ENCODE measurements at places on chromosomes 4 and X.

- DNase-seq: no peak
These were observed 50.1 kb upstream of the ACSL4 start for GRCh38 chrX:109782994-109783700.

DNA sequence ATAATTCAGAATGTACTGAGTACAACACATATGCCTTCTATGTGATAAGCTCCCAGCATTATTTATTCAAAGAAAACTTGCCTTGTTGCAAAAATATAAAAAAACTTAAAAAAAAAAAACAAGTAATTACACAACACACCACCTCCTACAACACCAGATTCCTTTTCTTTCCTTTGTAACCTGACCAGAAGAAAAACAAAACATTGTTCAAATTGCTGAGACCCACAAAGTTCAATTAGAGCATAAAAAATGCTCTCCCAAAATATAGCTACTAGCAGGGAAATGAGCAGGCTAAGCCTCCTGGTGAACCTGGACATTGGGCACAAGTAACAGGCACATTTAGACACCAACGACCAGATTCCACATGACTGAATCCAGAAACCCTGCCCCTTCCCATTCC, 38.3 kb downstream of the MECP2 start:
- DNase-seq: no peak

DNA sequence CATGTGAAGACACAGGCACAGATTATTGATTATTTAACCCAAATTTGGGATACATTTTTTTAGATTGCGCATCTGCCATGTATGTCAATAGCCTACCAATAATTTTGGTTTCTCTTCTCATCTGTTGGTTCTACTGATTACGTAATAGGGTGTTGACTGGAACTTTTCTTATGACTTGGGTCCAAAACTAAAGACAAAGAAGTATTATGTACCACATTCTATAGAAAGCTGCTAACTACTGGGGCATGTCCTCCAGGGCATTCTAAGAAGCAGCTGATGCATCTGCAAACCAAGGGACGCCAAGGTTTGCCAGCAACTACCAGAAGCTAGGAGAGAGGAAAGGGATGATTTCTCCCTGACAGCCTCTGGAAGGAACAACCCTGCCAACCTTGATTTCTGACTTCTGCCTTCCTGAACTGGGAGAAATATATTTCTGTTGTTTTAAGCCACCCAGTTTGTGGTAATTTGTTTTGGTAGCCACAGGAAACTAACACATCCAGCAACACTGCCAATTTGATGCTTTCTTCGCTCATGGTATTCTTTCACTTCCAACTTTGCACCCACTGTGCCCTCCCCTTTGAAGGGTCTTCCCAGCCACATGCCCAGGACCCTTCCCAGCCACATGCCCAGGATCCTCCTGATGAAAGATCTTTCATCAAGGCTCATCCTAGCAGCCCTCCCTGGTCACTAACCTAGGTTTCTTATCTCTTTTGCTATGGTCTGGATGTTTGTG, 15.9 kb upstream of the TLR1 start:
- DNase-seq: no peak

GRCh38 chrX:11329021-11329420, 35.8 kb downstream of the AMELX start:
- DNase-seq: no peak

GRCh38 chr4:189278597-189279165, 662.0 kb upstream of the FRG1 start:
- DNase-seq: no peak

DNA sequence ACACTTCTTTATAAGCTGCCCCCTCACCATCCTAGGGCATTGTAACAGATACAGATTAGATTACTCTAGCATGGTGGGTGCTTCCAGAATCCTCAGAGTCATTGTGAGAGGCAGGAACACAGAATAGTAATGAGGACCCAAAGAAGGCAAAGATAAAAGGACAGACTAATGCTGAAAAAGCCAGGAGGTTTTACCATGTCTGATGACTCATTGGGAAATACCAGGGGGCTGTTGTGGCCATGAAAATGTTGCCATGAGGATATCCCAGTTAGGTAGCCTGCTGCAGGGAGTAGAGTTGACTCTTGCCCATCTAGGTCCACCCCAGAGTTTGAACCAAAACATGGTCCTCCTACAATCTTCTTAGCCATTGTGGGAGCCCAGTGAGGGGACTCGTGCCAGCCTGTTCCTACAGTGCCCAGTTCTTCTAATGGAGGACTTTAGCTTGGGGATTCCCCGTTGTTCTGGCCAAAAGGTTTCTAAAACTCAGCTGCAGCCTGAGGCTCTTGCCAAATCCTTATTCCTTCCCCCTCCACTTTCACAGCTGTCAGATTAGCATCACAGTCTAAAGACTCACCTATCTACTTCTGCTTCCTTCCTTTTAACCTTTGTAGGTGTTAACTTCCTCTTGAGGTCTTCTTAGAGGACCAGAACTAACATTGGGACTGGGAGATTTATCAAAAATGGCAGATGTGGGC, 586.0 kb upstream of the AADAT start:
- no peak for DNase-seq

- no peak for DNase-seq
These were observed 16.0 kb upstream of the RBM3 start for GRCh38 chrX:48558271-48558670.

- no peak for DNase-seq
These were observed 26.6 kb upstream of the ANTXR2 start for GRCh38 chr4:80099671-80100070.

GRCh38 chr4:20878806-20879205, 178.5 kb downstream of the PACRGL start:
- DNase-seq: no peak

GRCh38 chr4:138650929-138651448, 364.6 kb upstream of the NOCT start:
- DNase-seq: no peak

DNA sequence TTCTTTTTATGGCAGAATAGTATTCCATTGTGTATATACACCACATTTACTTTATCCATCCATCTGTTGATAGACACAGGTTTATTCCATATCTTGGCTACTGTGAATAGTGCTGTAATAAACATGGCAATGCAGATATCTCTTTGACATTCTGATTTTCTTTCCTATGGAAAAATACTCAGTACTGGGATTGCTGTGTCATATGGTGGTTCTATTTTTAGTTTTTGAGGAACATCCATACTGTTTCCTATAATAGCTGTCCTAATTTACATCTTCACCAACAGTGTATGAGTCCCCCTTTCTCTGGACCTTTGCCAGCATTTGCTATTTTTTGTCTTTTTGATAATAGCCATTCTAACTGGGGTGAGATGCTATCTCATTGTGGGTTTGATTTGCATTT, 73.5 kb downstream of the GPAT3 start:
- no peak for DNase-seq

- no peak for DNase-seq
These were observed 20.8 kb upstream of the MANBA start for GRCh38 chr4:102781570-102781969.

GRCh38 chr4:81566161-81566591, 94.5 kb upstream of the RASGEF1B start:
- no peak for DNase-seq

- DNase-seq: no peak
These were observed 34.6 kb downstream of the LIMCH1 start for GRCh38 chr4:41572516-41572915.

DNA sequence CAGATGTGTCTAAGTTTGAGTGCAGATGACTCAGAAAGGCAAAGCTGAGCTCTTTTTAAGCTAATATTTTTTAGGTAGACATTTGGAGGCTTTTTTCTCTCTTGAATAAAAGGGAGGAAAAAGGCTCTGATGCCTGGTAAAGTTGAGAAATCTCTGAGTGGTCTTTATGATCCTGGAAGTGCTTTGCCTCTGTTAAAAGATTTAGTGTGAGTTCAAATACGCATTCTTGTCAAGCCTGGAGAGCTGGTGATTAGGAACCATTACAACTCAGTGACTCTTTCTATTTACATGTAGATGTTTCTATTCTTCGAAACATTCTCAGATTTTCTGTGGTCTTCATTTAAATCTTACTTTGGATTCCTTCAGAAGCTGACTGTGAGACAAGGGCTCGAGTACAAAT, 143.4 kb upstream of the MED14 start:
- no peak for DNase-seq

DNA sequence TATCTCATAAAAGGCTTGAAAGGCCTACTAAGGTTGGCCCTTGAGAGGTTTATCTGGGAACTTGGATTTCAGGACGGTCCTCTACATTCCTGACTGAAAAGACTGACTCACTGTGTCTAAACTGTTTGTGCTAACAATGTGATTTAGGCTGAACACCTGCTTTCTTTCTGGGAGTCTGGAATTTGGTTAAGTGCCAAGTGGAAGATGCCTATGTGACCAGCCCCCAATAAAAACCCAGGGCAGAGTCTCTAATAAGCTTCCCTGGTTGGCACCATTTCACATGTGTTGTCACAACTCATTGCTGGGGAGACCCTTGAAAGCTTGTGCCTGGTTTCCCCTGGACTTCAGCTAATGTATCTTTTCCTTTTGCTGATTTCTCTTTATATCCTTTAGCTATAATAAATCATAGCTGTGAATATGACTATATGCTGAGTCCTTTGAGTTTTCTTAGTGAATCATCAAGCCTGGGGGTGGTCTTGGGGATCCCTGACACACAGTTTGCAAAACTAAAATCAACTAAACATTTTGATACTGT, 55.1 kb downstream of the GPR82 start:
- no peak for DNase-seq

- DNase-seq: no peak
These were observed 4.3 kb upstream of the DDX60L start for GRCh38 chr4:168484626-168485025.

DNA sequence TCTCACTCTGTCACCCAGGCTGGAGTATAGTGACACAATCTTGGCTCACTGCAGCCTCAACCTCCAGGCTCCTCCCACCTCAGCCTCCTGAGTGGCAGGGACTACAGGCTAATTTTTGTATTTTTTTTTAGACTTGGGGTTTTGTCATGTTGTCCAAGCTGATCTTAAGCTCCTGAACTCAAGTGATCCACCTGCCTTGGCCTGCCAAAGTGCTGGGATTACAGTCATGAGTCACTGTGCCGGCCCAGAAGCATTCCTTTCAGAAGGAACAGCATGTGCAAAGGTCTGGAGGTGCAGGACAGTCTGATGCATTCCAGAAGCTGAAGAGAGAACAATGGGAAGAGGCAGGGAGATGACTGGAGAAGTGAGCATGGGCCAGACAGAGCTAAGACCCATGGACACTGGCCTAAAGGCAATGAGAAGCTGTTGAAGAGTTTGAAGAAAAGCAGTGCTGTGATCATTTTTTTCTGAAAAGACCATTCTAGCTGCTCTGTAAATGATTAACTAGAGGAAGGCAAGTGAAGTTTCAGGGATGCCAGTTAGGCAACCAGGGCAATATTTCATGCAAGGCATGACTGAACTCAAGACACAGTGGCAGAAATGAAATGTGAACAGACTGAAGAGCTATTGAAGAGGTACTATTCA, 43.2 kb downstream of the MANBA start:
- DNase-seq: no peak

DNA sequence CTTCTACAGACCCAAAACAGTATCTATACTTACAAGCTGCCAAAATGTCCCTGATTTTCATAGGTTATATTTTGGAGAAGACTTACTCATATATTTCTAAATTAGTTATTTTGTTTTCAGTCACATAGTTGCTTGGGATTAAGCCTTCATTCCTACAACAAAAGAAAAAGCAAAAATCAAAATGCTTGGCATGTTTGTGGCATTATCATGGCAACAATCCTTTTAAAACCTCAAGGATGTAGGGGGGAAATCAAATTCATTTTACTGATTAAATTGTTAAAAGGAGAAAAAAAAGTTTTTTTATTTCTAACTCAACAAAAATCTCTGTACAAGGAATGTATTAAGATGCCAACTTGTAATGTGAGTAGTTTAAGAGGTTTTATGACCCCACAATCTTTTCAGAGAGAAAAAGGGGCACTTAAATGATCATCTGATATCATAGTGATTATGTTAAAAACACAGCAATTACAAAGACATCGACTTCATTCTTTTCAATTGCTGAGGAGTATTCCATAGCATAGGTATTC, 23.5 kb downstream of the TXK start:
- no peak for DNase-seq

DNA sequence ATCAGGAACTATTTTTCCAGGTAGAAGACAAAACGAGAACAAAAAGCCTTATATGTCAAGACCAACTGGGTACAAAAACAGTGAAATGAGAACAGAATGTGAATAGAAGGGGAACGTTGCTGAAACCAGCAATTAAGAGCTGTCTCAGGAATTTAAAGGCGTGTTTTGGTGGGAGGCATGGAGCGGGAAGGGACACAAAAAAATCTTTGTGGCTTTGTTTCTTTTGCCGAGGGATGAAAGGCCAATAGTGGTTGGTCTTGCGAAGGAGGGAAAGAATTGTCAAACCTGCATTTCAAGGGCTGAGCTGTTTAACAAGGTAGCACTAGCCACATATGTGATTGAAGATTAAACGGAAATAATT, 103.8 kb downstream of the USP46 start:
- DNase-seq: no peak

- no peak for DNase-seq
These were observed 137.2 kb downstream of the RAPGEF2 start for GRCh38 chr4:159240046-159240445.

DNA sequence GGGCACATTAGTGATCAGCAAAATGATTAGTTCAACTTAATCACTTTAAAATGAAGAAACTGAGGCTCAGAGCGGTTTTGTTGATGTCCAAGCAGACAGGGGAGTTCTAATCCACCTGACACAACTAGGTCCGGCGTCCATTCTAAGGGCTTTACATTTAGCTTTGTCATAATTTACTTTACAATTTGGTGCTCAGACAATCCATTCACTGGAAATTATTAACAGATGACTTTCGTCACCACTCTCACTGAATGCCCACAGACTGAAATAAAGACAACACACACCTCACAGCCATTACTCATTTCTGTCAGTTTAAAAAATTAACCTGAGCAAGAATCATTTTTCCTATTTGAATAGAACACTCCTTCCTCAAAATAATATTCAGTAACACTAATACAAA, 10.8 kb downstream of the NR3C2 start:
- no peak for DNase-seq

- DNase-seq: no peak
These were observed 1310.8 kb upstream of the AGA start for GRCh38 chr4:178752954-178753525.

DNA sequence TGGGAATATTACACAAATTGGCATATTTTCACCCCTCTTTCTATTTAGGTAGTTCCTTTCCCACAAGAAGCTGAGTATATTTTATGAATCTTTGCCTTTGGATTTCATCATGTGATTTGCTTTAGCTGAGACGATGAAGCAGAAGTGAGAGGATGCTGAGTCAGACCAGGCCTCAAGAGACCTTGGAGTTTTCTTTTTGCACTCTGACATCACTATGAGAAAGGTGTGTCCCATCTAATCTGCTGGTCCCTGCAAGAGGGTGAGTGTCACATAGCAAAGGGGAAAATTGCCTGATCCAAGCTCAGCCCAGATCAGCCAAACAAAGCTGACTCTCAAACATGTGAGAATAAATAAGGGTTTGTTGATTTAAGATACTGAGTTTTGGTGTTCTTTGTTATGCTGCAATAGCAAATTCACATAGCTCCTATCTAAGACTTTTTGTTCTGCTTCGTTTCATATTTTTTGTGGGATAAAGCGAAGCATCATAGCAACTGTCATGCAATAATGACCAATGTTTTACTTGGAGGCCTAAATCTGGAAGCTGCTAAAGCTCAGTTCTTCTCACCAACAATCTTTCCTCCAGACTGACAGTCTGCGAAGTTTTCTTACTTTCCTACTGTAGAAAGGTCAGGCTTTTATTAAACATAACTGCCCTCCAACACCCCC, 176.9 kb downstream of the PDHA2 start:
- no peak for DNase-seq

All from occipital lobe (tissue), 3 donors.